ENCODE measurements at places on chromosomes 6 and 20.
A peak's percentile ranks its signal among the peaks of the same experiment; 100 is the strongest.

DNA sequence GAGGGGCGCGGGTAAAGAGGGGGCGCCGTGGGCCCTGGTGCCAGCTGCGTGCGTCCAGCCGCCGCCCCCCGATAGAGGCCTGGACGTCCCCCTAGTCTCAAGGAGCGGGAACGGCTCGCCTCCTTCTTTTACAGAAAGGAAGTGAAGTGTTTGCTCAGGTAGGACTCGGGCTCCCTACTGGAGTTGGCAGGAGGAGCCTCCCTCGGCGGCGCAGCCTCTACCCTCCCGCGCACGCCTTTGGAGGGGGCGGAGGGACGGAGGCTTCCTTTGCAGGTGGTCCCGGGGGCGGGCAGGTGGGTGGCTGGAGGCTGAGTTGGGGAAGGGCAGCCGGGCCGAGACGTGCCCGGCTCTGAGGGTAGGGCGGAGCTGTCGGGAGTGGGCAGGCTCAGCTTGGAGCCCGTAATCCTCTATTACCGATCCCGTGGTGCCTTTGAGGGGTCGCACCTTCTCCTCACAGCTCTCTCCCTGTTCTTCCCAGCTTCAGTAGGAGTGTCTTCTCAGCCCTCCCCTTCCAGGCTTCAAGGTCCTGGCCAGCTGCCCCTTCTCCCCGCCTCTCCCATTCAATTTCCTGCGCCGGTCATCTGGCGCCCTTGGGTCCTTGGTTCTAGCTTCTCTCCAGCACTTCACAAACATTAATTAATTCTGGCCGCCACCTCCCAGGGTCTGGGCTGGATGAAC, 728 bp downstream of the ITPR3 start:
- peak; percentile 38 for ATAC-seq

GRCh38 chr6:108031968-108032367, 42.6 kb downstream of the OSTM1 start:
- ATAC-seq: no peak

DNA sequence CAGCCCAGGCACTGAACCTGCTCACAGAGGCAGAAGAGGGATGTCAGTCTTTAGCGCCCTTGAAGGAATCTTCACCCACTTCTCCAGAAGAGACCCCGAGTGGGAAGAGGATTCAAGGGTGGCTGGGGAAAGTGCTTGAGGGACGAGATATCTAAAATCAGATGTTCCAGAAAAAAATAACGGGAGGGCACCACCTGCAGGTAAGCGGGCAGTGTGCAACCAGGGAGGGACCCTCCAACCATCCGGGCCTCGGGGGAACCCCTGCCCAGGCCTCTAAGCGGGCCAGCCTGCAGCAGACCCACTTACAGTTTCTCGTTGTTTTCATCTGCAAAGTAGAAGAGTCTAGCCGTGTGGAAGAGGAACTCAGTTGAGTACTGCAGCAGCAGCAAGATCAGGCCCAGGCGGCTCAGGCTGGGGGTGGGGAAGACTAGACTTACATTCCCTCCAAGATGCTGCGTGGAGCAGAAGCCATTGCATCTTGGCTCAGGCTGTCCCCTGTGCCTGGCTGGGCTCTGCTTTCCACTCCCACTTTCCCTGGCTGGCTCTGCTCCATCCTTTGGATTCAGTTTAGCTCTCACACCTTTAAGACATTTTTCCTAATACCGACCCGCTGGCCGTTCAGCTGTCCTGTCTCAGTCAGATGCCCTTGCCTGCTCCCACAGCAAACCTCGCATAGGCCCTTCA, 71.0 kb downstream of the TRAM2 start:
- ATAC-seq: no peak

DNA sequence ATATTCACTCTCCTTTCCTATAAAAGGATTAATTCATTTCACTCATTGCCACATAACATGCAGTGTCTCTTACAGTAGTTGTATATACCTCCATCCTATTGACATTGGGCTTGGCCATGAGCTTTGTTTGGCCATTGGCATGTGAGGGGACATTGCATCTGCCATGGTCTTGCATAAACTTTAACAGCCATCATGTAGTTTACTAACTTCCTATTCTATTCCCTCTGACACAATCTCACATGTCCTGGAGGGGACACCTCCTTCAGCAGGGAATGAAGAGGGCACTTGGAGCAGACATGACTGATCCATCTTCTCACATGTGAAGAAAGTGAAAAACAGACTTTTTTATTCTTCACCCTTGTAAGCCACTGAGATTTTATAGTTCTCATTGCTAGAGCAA, 115.5 kb upstream of the MARCKS start:
- no peak for ATAC-seq

DNA sequence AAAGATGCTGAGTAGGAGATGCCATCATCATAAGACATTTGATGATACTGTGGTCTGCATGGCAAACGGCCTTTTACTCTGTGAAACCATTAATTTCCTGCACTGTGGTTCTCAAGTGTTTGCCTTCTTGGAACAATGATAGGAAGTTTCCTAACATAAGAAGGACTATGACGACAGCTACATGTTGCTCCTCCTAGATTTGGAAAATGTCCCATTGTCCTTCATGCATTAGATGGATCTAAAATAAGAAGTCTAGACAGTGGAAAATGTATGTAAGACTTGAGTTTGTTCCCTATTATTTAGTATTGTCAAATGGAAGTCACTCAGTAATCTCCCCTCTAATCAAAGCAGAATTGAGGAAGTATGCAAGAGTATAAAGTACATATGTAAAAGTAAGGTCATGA, 98.5 kb upstream of the TMEM170B start:
- ATAC-seq: no peak

DNA sequence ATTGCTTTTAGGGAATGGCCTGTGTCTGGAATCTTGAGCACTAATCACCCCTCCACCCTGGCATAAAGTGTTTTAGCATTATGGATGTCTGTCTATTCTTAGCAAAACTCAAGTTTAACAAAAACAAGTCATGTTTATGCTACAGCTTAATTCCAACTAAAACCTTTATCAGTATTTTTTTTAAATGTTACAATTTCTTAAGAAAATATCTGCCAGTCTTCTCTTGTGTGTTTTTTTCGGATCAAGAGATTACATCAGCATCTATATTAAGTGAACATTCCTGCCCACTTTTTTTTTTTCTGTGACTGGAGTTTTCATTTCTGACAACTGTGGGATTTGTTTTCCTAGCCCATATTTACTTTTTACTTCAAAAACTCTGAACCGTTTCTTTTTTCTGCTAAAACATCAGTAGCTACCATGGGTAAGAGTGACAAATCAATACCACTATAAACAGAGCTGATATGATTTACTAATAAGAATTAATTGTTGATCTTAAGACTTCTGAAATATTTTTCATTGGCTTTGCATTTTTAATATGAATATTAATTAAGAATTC, 94.3 kb downstream of the EDN1 start:
- no peak for ATAC-seq

- peak; percentile 4 for ATAC-seq
Measured at GRCh38 chr20:62805711-62806382, 1.2 kb downstream of the OGFR start.

- ATAC-seq: no peak
Measured at GRCh38 chr6:83685481-83685880, 23.4 kb downstream of the SNAP91 start.

- no peak for ATAC-seq
Measured at GRCh38 chr6:10081075-10081474, 333.8 kb downstream of the TFAP2A start.

DNA sequence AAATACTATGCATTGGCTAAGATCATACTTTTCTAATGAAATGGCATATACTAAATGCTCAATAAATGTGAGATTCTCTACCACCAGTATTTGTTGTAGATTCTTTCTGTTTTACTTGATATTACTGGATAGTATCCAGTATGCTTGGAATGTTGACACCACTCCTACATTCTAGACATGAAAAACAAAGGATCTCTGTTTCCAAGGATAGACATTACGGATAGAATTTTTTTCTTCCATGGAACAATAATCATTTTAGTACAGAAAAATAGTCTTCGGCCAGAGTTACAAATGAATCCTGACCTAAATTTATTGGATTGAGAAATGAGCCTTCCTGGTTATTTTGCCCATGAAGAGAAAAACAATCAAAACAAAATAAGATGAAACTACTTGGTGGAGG, 258.2 kb upstream of the NT5E start:
- ATAC-seq: no peak

GRCh38 chr6:109225946-109226345, 130.6 kb downstream of the CEP57L1 start:
- no peak for ATAC-seq

GRCh38 chr6:145968051-145968450, 3.9 kb upstream of the SHPRH start:
- no peak for ATAC-seq

DNA sequence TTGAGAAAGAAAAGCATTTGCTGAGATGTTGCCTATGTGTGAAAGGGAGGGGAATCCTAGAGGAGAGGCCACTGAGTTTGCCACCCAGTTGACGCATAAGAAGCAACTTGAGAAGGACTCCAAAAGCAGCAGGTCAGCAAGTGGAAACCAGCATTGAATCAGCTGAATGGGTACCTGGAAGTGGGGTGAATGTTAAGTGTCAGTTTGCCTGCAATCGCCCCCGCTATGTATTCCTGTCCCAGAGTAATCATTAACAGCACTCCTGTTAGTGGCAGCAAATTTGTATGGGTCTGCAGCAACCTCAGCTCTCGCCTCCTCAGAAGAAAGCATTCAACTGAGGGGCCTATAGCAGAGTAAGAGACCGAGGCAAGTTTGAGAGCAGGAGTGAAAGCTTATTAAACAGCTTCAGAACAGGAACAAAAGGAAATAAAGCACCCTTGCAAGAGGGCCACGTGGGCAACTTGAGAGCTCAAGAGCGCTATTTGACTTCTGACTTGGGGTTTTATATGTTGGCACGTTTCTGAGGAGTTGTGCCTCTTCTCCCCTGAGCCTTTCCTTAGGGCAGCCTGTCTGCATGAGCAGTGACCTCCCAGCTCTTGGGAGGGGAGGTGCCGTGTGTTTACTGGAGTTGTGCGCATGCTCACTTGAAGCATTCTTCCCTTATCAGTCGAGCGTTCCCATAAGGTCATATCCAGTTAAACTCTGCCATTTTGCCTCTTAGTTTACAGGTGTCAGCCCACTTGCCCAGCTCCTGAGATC, 122.6 kb upstream of the PHACTR1 start:
- ATAC-seq: no peak

GRCh38 chr6:166556863-166557322, 29.6 kb downstream of the RAMACL start:
- ATAC-seq: peak; percentile 35

DNA sequence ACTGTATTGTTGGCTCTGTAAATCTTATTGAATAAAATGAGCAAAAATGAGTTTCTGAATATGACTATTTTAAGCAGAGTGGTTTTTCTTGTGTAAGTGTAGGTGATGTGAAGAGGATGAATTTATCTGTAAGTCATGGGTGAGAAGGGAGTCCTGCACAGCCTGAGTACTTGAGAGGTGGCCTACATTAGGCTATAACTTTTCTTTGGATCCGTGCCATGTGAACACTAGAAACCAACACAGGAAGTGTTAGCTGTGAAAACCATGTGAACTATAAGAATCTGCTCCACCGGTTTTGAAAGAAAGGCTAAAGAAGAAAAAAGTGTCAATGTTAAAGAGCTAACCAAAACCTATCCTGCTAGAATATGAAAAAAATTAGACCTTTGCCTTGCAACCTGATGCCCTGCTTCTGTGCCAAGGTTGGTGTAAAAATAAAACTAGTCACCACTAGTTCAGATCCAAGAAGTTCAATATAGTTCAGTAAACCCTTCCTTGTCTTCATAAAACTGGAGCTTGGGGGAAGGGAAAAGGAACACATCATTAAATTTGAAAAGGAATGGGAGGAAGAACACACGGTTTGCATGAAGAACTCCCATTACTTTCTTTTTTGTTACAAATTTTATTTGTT, 21.3 kb downstream of the PLCB1 start:
- ATAC-seq: peak; percentile 52

- no peak for ATAC-seq
Measured at GRCh38 chr6:21845018-21845417, 251.5 kb downstream of the SOX4 start.

Measured in activated T-helper 17 cell treated with anti-CD3 and anti-CD28 coated beads, Interleukin-2, amount 50 U/mL, for 72 hours (primary cell).